ENCODE measurements at places on chromosomes 1 and 21.

DNA sequence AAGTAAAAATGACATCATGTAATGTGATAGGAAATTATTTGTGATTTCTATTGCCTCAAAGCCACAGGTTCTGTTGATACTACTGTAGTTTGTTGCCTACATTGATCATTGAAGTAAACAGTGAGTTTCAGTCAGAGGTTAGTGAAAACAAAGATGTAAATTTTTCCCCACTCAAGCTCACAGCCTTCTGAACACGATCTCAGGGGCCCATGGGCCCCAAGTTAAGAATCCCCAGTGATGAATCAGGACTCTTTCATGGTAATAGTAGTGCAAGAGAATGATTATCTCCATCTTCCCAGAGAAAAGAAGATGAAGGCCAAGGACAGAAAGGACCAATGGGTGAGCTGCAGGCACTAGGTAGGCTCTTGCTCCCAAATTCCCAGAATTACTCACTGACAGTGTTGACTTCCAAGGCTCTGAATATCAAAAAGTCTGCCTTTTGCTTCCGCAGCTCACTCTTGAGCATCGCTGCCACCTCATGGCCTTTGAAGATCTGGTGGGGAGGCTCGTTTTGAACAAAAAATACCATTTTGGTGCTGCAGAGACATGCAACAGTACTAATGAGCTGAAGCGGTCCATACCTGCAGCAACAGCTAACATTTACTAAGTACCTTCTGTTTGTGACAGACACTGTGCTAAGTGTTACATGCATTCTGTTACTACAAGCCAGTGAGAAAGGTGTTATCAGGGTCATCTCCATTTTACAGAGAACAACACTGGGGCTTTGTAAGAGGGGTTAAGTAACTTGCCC lies 113.3 kb downstream of the KIAA0319L start:
- DNase-seq = no peak

DNA sequence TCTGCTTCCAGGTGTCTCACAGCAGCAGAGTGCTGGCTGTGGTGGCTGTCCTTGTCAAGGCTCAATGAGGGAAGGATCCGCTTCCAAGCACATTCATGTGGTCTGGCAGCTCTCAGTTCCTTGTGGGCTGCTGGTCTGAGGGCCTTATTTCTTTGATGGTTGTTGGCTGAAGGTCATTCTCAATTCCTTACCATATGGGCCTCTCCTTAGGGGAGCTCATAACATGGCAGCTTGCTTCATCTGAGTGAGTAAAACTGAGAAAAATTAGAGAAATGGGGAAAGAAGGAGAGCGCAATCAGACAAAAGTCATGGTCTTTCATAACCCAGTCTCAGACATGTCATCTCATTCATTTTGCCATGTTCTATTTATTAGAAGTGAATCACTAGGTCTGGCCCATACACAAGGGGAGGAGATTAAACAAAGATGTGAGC lies 81.7 kb upstream of the TSPAN2 start:
- no peak for DNase-seq

GRCh38 chr1:38852780-38853179 lies 6.8 kb downstream of the RRAGC start:
- DNase-seq = no peak

DNA sequence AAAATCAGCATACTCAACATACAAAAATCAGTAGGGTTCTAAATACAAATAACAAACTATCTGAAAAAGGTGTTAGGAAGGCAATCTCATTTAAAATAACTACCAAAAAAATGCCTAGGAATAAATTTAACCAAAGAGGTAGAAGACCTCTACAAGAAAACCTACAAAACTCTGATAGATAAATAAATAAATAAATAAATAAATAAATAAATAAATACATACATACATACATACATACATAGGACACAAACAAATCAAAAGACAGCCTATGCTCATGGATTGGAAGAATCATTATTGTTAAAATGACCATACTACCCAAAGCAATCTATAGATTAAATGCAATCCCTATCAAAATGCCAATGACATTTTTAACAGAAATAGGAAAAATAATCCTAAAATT lies 194.7 kb downstream of the BARHL2 start:
- DNase-seq = no peak

GRCh38 chr1:230800891-230801840 lies 54.0 kb downstream of the CAPN9 start:
- no peak for DNase-seq

DNA sequence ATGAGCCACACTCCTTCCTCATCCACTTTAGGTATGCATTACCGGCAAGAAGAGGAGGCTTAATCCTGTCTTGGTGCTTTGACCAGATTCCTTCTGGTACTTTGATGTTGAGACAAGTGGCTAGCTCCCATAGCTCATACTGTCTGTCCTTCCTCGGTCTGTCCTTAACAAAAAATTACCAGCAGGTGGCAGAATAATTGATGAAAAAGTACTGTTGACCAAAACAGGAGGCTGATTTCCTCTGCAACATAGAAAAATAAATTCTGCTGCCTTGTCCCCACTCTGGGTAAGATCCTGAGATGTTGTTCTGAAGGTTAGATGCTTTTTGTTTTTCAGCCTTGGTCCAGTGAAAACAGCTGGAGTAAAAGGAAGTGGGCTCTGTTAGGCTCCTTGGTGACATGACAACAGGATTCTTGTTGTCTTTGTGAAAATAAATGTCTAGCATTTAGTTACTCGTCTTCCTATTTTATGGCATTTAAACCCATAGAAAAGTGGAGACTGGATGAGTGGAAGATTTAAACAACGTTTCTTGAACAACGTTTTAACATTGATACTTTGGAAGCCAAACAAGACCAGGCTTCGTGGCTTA lies 11.2 kb upstream of the HJV start:
- no peak for DNase-seq

GRCh38 chr1:213067352-213067751 lies 16.3 kb downstream of the RPS6KC1 start:
- no peak for DNase-seq

DNA sequence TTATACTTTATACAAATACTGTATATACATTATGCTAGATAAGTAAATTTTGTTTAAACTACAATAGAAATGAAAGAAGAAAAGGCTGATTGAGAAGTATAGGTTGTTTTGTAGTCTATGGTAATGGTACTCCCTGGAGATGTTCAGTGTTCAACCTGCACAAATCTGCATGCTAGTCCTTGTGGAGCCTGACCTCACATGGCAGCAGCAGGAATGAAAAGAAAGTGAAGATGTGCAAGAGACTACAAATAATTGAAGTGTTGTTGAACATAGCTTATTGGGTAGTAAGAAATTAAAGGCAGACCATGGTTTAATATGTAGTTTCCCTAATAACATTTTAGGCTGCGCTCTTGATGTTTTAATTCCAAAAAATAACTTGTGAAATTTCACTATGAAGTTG lies 201.2 kb downstream of the TGFB2 start:
- DNase-seq = no peak

GRCh38 chr21:36239585-36239984 lies 80.4 kb upstream of the MORC3 start:
- no peak for DNase-seq

DNA sequence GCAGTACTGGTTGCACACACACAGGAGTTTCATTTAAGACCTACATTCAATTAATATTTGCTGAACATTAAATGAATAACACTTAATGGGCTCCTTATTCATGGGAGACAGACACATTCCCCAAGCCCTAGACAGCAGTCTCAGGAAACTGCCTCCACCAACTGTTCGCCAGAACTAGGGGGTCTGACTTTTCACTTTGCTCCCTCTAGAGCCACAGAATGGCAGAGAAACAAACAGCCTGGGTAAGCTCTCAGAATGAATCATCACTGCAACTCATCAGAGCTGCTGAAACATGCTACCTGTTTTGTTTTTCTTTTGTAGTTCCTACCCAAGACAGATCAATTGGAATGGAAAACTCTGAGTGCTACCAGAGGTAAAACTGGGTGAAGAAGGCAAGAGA lies 31.7 kb downstream of the ELK4 start:
- no peak for DNase-seq

DNA sequence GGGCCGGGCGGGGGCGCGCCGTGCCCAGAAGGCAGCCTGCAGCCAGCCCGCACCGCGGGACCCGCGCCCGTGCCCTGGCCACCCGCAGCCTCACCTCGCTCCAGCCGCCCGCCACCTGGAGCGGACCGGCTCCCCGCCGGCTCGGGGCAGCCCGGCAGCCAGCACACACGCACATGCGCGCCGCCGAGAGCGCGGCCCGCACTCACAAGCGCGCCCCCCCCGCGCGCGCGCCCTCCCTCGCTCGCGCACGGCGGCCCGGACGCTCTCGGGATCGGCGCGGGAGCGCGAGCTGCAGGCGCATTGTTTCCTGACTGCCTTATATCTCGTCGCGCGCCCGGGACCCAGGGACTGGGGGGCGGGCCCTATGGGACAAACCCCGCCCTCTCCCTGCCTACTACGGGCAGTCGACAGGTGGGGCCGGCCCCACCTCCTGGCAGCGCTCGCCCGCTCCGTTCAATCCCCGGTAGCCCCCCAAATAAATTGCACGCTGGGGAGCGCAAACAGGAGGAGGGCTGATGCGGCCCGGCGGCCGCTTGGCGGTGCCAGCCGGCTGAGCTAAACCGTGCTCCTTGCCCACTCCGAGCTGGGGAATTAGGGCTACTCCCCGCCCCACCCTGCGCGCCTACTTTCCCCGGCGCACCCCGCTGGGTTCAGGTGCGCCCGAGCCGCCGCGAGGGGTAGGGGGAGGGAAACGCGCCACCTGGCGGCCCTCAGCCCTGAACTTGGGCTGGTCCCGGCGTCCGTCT lies at the start of gene MYCL:
Gene MYCL (minus strand): TSS at position 204 of the 746 bp plus-strand sequence. CDS start 483 bp downstream, outside the sequence.
- peak; percentile 75 for DNase-seq

- peak; percentile 65 for DNase-seq
These were observed 6.2 kb downstream of the MED8 start for GRCh38 chr1:43383449-43383848.

GRCh38 chr1:166813508-166814223 lies 25.6 kb upstream of the POGK start:
- no peak for DNase-seq

DNA sequence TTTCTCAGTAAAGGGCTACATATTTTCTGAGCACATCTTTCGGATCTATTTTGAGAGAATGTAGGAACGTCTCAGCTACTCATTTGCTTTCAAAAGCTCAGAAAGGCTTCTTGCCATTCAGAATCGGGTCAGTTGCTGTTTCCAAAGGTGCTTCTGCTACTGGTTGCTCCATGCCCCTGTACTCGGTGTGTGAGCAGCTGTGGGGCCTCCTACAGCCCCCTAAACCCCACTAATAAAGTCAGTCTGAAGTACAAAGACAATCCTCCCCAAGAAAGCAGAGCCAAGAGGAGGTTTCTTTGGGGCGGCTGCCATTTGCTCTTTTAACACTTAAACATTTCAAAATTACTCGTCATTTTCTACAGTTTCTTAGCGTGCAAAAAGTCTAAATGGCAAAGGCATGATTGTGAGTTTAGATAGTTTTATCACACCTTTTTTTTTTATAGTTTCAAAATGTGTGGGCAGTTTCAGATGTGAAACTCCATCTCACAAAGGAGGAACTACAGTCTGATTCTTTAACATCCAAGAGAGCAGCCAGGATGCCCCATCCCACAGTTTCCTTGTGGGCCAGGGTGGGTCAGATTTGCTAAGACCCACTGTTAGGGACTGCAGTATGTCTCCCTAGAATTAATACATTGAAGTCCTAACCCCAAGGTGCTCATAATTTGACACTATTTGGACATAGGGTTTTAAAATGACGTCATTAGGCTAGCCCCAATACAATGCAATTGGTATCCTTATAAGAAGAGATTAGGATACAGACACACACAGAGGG lies 4.1 kb downstream of the RUNX1 start:
- no peak for DNase-seq

DNA sequence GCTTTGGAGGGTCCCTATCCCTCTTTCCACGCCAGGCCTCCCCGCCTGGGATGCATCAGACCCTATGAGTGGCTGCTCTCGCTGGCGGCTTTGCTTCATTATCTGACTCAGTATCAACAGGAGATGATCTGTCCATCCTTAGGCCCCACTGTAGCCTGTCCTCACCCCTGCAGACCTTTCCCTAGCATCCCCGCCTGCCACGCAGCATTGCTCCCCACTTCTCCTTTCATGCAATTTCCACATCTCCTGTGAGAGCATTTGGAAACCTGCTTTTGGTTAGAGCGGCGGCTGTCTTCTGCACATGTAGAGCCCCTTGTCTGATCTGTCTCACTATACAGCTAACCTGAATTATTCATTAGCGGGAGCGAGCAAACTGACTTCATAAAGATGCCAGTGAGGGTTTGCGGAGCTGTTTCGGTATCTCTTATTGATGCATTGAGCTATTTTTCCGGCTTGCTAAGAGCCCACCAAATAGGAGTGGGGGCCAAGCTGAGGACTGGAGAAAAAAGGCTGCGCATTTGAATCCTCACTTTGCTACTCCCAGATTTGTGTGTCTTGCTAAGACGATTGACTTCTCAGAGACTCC lies 40.0 kb upstream of the ATP2B4 start:
- DNase-seq = no peak

GRCh38 chr1:74834261-74834660 lies 101.3 kb downstream of the TYW3 start:
- no peak for DNase-seq

DNA sequence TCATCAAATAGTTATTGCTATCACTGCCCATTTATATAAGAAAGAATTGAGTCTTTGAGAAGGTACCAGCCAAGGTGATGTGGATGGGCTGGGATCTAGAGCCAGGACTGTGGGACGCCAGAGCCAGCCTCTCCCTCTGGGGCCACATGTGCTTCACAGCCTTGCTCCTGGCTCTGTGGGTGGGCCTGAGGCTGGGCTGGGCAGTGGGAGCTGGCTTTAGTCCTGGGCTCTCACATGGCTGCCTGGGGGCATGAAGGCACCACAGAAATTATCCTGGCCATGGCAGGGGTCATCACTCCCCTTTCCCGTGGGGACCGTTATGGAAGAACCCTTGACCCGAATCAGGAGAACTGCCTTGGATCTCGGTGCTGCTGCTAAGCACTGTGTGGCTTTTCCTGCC lies 203.1 kb downstream of the TRABD2B start:
- no peak for DNase-seq

DNA sequence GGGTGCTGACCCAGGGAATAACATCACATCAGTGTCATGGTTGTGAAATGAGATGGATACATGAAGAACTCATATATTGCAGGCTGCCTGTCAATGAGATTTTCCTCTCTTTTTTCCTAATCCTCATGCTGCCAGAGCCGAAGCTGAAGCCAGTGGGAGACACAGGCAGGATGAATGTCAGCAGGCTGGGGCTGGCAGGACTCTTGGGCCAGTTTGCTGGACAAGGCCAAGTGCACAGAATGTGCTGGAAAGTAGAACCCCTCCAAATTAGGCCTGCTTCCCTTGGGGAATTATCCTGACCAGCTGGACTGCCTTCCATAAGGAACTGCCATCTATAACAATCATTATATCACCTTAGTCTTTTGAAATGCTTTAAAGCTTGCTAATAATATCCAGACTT lies 31.4 kb downstream of the SLC44A3 start:
- DNase-seq = no peak

Measured in head of caudate nucleus (tissue), 42 donors.